ENCODE measurements at places on chromosomes 13 and 19.

GRCh38 chr13:23381866-23382265 lies 51.6 kb downstream of the SACS start:
- no peak for DNase-seq

DNA sequence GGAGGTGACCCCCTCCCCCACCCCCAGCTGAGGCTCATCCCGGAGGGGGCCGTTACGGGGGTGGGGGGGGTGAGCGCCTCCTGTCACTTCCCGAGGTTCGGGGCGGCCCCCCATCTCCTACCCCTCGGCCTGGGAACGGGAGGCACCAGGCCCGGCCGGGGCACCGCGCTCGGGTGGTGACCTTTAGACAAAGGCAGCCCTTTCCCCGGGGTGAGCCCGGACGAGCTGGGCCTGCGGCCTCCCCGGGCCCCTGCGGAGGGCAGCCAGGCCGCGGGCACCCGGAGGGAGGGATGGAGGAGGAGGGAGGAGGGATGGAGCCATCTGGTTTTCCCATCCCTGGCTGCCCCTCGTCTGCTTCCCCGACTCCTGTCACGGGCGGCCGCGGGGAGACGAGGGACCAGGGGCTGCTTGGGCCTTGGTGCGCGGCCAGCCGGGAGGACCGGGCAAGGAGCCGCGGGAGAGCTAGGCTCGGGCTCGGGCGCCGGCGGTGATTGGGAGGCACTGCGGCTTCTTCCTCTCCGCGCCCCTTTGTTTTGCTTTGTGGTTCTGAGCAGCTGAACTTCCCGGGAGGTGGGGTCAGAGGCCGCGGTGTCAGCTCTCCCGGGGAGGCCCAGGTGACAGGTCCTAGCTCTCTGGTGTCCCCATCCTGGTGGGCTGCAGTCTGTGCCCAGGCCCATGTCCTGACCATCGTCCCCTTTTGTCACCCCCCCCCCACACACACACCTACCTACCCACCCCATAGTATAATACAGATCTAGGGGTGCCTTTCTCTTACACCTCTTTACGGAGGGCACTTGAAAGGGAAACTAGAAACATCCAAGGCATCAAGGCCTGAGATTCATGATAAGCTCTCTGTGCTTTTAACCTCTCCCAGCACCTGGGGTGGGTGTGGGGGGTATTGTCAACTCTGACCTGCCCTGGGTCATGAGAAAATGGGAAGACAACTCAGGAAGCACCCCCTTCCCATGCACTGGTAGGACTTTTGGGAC lies 1.3 kb downstream of the BICRA start:
- DNase-seq: peak; percentile 69

- peak; percentile 59 for DNase-seq
These were observed 14.1 kb upstream of the PRKD2 start for GRCh38 chr19:46731007-46731501.

DNA sequence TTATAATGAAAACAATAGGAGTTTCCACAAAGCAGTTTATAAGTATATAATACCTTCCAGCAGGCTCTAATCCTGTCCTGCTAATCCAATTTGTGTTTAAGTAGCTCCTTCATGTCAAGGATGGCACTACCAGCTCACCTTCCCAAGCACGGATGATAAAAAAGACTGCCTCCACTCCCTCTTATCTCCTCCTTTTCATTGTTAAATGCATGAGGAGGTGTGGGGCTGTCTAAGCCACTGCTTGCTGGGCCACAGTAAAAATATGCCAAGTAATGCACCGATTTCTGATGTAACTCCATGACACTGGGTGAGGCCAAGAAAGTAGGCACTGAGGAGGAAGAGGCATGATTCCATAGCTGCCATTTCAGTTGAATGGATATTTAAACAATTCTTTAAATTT lies 193.1 kb downstream of the ZIC5 start:
- peak; percentile 47 for DNase-seq

- no peak for DNase-seq
These were observed 652.8 kb downstream of the PCDH9 start for GRCh38 chr13:66577358-66577757.

GRCh38 chr13:98222816-98223215 lies 45.7 kb upstream of the RNF113B start:
- DNase-seq: no peak

GRCh38 chr13:20340136-20340758 lies 108.1 kb upstream of the GJB6 start:
- DNase-seq: no peak

DNA sequence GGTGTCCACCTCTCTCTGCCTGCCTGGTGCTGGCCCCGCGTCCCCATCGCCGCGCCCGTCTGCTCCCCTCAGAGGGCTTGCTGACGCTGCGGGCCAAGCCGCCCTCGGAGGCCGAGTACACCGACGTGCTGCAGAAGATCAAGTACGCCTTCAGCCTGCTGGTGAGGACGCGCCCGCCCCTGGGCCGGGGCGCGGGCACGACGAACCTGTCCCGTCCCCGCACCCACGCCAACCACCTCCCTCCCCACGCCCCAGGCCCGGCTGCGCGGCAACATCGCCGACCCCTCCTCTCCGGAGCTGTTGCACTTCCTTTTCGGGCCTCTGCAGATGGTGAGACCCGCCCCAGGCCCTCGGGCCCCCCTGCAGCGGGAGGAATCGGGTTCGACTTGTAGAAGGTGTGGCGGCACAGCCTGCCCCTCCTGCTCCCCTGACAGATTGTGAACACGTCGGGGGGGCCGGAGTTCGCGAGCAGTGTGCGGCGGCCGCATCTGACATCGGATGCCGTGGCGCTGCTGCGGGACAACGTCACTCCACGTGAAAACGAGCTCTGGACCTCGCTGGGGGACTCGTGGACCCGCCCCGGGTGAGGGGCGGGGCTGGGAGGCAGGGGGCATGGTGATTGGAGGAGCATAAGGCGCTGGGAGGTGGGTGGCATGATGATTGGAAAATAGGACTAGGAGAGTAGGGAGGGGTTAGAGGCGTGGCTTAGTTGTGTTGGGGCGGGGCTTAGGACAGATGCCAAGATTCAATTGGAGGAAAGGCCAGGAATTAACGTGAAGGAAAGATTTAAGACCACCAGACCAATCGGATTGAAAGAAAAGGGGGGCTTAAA lies 6.6 kb downstream of the EPS8L1 start:
- peak; percentile 74 for DNase-seq

DNA sequence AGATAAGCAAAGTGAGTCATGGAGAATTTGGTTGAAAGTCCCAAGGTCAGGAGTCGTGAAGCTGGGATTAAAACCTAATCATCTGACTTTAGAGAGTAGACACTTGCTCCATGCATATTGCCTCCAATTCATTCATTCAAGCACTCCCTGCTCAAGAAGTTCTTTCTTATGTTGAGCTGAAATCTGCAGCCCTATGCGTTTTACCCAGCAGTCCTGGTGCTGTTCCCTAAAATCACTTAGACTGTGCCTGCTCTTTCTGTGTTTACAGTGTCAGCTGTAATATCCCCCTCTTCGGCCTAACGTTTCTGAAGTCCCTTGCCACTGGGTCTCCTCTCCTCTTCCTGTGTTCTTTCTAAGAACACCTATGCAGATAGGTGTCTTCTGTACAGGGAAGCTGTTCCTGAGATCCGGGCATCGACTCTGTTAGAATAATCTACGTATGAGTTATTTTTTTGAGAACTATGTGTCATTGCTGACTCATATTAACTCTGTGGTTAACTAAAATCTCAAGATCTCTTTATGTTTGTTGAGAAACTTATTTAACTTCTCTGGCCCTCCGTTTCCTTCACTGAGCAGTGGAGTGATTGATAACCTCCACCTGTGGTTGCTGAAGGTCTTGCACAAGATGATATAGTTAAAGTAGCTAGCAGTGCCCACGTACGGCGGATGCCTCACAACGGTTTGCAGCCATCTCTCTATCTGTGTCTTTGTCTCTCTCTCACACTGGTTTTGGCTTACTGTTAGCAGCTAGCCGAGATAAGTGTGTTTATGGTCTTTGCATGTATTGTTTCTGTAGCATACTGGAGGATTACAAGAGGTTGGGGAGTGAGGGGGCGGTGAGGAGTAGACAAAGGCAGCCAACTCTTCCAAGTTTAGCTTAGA lies 4.7 kb downstream of the ALOX5AP start:
- DNase-seq: peak; percentile 83

DNA sequence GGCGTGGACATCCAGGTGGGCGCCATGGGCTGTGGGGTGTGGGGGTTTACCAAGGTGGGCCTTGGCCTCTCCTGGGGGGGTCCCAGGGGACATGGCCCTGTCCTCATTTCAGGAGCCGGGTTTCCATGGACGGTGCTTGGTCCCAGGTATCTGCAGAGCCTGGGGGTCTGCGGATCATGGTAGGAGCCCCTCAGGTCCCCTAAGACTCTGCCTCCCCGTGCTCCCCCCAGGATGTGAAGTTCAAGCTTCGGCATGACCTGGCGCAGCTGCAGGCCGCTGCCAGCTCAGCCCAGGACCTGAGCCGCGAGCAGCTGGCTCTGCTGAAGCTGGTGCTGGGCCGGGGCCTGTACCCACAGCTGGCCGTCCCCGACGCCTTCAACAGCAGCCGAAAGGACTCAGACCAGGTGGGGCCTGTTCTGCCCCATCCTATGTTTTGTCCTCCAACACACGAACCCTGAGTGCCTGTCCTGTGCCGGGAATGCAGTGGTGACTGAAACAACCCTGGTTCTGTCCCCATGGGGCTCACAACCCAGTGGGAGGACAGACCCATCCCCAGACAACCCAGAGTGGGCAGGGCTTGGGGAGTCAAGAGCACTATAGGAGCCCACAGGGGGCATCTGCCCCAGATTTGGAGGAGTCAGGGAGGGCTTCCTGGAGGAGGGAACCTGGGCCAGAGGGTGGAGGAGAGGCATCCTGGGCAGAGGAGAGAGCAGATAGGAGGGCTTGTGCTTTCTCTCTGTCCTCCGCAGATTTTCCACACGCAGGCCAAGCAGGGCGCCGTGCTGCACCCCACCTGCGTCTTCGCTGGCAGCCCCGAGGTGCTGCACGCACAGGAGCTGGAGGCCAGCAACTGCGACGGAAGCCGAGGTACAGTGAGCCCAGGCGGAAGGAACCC lies 26.8 kb downstream of the DHX34 start:
- no peak for DNase-seq

GRCh38 chr19:1295169-1296012 lies 9.7 kb downstream of the EFNA2 start:
- DNase-seq: no peak

- no peak for DNase-seq
These were observed 269.2 kb downstream of the KLF12 start for GRCh38 chr13:73865027-73865426.

- DNase-seq: peak; percentile 51
These were observed 28.8 kb downstream of the EPN1 start for GRCh38 chr19:55703790-55704215.

DNA sequence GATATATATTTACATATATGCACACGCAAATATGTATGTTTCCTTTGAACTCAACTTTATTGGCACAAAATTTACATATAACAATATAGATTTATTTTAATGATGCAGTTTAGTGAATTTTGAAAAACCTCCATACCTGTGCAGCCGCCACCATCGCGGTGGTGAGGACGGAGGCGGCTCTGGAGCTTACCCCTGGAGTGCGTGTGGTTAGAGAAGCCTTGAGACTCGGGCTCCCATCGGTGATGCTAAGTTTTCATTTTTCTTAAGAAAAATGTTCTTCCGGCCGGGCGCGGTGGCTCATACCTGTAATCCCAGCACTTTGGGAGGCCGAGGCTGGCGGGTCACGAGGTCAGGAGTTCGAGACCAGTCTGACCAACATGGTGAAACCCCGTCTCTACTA lies 31.8 kb downstream of the GJA3 start:
- DNase-seq: no peak

- no peak for DNase-seq
These were observed 342.7 kb upstream of the TMTC4 start for GRCh38 chr13:101017123-101017872.

DNA sequence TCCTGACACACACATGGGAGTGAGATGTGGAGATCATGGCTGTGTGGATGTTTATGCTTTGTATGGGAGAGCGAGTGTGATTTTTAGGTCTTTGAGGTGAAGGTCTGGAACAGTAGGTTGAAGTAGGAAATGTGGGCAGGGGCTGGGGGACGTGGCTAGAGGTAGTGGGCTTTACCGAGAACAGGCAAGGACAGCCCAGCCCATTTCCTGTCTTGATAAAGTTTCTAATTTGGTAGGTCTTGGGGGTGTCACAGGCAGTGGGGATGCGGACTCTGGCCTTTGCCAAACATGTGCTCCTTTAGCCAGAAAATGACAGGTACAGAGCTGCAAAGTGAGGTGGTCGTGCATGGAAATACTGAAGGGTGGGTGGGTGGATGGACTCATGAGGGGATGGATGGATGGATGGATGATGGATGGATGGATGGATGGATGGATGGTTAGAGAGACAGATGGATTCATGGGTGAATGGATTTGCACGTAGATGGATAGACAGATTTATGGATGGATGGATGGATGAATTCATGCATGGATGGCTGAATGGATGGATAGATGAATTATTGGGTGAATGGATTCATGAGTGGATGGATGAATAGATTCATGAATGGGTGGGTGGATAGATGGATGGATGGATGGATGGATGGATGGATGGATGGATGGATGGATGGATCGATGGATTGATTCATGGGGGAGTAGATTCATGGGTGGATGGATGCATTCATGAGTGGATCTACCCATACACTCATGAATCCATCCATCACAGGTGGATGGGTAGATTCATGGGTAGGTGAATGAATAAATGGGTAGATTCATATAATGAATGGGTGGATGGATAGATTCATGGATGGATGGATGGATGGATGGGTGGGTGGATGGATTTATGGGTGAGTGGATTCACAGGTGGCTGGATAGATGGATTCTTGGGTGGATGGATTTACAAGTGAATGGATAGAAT lies 69.3 kb upstream of the USE1 start:
- no peak for DNase-seq

DNA sequence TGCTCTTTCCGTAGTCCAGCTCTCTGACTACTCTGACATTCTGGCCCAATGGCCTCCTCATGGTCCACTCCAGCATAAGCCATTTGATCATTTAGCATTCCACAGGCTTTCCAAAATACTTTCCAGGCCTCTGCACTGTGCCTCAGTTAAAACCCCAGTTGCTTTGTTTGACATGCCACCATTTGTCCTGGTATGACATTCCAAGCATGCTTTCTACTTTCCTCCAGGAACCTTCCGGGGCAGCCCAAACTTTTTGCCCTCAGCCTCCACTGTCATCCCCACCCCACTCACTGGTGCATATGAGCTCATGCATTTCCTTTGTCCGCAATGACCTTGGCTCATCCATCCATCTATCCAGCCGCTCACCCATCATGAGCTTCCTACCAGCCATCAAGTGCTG lies 41.8 kb upstream of the WASF3 start:
- peak; percentile 69 for DNase-seq

GRCh38 chr19:41919948-41920712 lies 8.1 kb downstream of the ERFL start:
- DNase-seq: no peak

DNA sequence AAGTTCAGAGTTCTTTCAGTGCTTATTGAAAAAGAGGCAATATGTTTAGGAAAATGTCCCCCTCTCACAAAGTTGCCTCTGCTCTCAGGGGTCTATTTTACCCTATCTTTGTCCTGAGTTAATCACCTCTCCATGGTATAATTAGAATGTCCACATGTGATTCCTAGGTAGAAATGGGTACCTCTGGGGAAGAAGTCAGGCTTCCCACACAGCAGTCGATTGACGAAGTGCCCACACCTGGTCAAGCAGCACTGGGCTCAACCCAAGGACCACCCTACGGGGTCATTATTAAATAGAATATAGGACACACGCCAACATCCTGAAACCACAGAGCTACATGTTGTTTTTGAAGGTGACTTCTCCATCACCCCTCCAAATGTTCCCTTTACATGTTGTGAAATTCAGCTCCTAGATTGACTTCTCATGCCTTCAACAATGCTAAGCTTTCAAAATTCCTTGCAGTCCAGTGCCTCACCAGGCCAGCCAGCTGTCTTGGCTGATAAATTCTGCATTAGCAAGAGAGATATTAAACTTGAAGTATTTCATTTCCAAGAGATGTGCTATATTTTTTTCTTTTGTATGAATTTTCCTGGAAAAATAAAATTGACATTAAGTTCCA lies 43.6 kb upstream of the FAM124A start:
- no peak for DNase-seq
